ENCODE measurements at places on chromosomes 6 and 20.

DNA sequence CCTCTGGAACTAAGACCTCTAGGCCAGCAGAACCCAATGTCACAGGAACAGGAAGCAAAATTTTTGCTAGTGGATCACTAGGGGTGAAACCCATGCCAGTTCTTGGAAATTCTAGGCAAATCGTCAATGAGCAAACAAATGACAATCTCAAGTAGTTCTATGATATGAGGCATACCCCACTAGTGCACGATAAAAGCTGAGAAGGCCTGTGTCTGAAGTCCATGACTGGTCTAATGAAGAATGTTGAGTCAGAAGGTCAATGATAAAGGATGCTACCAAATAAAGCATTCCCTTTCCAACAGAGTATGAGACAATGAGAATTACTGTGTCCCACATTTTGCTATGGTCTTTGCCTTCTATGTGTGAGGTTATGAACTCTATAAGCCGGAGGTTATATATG is 149.4 kb upstream of the NOX3 start:
- DNase-seq = no peak

DNA sequence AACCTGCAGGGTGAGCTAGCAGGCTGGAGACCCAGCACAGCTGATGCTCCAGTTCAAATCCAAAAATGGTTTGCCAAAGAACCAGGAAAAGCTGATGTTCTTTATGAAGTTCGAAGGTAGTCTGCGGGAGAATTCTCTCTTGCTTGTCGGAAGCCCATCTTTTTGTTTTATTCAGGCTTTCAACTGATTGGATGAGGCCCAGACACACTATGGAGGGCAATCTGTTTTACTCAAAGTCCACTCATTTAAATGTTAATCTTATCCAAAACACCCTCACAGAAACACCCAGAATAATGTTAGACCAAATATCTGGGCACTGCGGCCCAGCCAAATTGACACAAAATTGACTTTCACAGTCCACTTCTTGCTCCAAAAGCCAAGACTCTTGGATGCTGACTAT is 105.6 kb upstream of the PMEPA1 start:
- DNase-seq = no peak

- no peak for DNase-seq
Measured at GRCh38 chr6:9537381-9537780, 877.5 kb downstream of the TFAP2A start.

- DNase-seq = peak; percentile 2
Measured at GRCh38 chr6:42746463-42747391, 824 bp upstream of the TBCC start.

DNA sequence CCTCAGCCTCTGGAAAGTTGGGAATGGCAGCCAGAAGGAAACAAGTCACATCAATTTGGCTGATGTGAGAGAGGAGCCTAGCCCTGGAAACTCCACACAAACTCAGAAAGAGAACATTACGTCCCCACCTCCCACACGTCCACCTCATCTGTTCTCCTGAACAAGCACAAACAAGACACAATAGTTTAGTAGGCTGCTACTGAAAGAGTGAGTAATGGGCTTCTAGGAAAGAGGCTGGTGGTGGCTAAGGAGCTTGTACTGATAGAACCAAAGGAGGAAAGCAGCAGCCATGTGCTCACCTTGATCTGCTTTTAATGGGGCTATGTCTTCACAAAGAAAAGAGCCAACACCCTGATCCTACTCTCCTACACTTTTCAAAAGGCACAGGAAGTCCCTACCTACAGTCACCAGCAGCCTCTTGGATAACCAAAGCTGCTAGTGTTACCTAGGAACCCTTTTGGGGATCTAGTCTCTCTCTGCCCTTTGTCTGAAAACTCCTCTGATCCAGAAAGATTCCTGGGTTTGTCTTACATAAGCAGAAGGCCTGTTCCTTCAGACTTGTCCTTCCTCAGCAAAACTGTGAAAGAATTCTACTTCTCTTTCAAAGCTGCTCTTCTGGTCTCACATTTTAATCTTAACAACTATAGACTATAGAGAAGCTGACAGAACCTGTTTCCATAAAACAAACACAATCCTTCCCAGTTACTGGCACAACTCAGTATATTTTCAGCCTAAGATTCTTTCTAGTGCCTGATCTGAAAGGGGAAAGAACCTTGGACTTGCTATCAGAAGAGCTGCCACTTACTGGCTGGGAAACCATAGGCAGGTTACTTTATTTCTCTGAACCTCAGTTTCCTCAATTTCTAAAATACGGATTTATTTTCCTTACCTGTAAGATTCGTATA is 3.1 kb downstream of the PLAGL2 start:
- DNase-seq = no peak

GRCh38 chr6:1170794-1171193 is 141.1 kb upstream of the FOXQ1 start:
- DNase-seq = no peak

GRCh38 chr20:45436732-45437485 is 21.0 kb downstream of the PIGT start:
- DNase-seq = peak; percentile 53

- no peak for DNase-seq
Measured at GRCh38 chr6:159109391-159109790, 59.8 kb upstream of the FNDC1 start.

DNA sequence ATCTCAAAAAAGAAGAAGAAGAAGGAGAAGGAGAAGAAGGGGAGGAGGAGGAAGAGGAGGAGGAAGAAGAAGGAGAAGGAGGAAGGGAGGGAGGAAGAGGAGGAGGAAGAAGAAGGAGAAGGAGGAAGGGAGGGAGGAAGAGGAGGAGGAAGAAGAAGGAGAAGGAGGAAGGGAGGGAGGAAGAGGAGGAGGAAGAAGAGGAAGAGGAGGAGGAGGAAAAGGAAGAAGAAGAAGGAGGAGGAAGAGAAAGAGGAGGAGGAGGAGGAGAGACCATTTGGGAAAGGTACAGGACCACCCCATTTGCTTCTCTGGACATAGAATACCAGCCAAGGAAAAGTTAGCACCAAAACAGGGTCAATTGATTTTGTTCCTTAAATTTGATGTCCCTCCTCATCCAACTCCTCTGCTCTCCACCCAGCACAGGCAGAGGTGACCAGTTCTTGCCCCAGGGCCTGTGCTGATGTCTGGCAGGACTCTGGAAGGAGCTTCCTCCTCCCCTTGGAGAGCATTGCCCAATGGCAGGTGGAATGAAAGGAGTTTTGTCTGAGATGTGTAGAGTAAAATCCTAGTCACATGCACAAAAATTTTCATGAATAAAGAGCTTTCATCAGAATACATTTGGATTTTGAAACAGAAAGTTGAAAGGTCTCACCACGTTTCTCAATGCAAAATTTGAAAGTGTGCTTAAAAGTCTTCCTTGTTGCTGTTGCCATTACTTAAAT is 182.9 kb downstream of the LY86 start:
- no peak for DNase-seq

Measured in cerebellar nuclear complex (tissue), 1 donor.